ENCODE measurements at places on chromosomes 16 and 17. TPM values are rescaled to one million over a fixed set of nuclear protein-coding genes. Genes with fewer than 3 reads are reported as not detected.

GRCh38 chr17:45992904-45993303, 6.1 kb upstream of the STH start:
- DNase-seq: no peak

DNA sequence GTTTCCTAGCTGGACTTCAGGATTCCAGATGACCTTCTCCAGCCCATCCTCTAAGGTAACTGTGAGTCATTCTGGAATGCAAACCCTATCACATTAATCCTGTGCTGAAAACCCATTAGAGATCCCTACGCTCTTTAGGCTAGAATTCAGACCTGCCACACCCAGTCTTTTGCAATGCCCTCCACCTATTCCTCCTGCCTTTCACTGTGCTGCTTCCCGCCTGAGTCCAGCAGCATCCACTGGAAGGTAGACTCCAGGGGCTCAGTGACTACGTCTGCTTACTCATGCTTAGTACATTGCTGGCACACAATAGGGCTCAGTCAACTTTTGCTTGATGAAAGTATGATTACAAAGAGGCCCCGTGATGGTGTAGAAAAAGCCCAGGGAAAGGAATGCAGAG, 121.1 kb downstream of the SPACA3 start:
- no peak for DNase-seq

GRCh38 chr17:67542219-67543114, 165.4 kb downstream of the PITPNC1 start:
- no peak for DNase-seq

GRCh38 chr17:35578929-35579432, 610 bp upstream of the PEX12 start:
- no peak for DNase-seq

GRCh38 chr16:72938795-72939164, 109.1 kb downstream of the ZFHX3 start:
- DNase-seq: no peak

DNA sequence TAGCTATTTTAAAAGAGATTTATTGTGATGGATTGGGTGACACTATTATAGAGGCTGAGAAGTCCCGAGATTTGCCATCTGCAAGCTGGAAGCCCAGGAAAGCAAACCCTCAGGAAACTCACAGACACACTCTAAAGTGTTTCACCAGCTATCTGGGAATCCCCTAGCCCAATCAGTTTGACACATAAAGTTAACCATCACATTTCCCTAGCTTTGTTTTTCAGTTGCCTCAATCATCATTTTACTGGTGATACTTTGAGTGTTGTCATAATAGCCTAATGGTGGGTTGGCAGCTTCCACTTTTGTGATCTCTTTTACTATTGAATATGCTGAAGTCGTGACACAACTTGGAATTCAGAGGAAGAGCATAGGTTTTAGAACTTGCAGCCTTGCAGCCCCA, 1.8 kb downstream of the SGF29 start:
- DNase-seq: no peak

GRCh38 chr16:10219742-10220141, 37.5 kb upstream of the GRIN2A start:
- DNase-seq: no peak

GRCh38 chr17:35906926-35907637, 23.5 kb downstream of the RDM1 start:
- no peak for DNase-seq

DNA sequence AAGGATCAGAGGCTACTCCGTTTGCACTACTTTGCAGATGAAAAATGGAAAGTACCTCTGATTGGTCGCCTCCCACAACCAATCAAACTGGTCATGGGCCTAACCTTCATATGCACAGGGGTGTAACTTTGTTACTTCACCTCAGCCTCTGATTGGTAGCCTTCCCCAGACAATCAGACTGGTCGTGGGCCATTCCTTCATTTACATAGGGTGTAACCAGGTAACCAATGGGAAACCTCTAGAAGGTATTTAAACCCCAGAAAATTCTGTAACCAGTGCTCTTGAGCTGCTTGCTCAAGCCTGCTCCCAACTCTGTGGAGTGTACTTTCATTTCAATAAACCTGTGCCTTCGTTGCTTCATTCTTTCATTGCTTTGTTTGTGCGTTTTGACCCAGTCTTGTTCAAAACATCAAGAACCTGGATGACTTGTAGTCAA, 39.2 kb upstream of the USP22 start:
- no peak for DNase-seq

DNA sequence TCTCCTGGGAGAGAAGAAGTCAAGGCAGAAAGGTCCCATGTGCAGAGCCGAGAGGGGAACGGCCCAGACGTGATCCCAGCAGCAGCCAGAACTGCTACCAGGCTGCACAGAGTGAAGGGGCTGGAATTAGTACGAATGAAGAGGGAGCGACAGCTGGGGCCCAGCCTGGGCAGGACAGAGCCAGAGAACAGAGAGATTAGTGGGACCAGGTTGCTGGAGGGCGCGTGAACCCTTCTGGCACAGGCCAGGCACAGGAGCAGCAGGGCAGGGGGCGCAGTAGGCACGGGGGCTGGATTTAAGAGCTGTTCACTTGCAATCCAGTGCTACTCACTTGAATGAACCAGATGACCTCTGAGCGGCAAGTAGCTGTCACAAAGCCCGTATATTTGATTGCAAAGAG, 66.9 kb downstream of the PLXDC1 start:
- DNase-seq: no peak

- DNase-seq: no peak
Observed at GRCh38 chr17:951325-952132, 28.0 kb downstream of the NXN start.

Gene SYCE1L
- 16.0 TPM for total RNA-seq

Gene MYH2
- not detected for total RNA-seq

Gene FZD2
- total RNA-seq: not detected

Gene NKD1
- 3.8 TPM for total RNA-seq
